ENCODE measurements at places on chromosomes 1 and 21. TPM values are rescaled to one million over a fixed set of nuclear protein-coding genes. Genes with fewer than 3 reads are reported as not detected.

The GJB5 gene
- 0.34 TPM for total RNA-seq

The CCT8 gene
- 179 TPM for total RNA-seq

The HAPLN2 gene
- total RNA-seq = 0.16 TPM

The RGS16 gene
- total RNA-seq = 1.1 TPM

All from bronchial smooth muscle cell (primary cell).